Stimulated activated CD8-positive, alpha-beta memory T cell treated with anti-CD3 and anti-CD28 coated beads, Interleukin-4, amount 100 ng/mL, for 24 hours (primary cell): ENCODE measurements at places on chromosomes 4 and X.
A peak's percentile ranks its signal among the peaks of the same experiment; 100 is the strongest.

GRCh38 chrX:1248331-1249061 lies 20.1 kb upstream of the CSF2RA start:
- no peak for DNase-seq

DNA sequence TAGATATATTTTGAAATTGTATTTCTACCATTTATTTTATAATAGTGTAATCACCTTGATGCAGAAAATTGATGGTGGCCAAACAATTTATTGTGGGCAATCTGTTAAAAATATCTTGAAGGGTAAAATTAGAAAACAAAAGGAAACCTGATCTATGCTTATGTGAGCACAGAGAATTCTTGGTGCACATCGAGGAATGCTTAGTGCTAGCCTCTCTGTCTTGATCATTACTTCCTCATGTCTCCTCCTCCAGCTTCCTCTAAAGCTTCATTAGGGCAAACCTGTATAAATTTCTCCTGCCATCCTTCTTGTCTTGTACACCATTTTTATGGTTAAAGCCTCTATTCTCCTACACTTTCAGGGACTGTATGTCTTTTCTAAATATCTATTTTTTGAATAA lies 725.8 kb downstream of the RAPGEF2 start:
- DNase-seq = no peak

DNA sequence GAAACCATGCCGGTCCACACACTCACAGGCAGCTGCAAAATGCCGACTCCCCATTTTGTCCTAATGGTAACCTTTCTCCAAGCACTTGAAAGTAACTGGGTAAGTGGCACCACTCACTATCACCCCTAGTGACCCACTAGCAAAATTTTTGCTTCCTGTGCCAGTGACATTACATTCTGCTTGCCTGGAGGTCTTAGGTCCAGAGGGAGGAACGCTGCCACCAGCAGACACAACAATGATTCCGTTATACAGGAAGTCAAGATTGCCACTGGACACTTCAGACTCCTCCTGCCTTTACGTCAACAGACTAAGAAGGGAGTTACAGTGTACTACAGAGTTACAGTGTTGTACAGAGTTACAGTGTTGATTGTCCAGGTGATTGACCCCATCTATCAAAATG lies 11.8 kb upstream of the TMEM192 start:
- DNase-seq = no peak

DNA sequence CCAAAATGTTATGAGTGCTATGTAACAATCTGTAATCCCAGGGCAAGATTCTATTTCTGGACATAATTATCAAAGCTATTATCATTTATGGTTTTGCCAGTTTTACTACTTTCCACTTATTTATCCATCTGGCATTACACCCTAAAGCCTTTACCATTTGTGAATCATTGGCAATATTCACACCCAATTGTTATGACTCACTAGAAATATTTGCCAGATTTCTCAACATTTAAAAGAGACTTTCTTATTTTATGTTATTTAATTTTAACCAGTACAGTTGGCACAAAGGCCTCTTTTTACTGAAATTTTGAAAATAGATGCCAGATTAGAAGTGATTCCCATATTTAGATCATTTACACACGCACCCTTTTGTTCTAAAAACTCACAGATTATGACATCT lies 242.7 kb upstream of the WDFY3 start:
- no peak for DNase-seq

DNA sequence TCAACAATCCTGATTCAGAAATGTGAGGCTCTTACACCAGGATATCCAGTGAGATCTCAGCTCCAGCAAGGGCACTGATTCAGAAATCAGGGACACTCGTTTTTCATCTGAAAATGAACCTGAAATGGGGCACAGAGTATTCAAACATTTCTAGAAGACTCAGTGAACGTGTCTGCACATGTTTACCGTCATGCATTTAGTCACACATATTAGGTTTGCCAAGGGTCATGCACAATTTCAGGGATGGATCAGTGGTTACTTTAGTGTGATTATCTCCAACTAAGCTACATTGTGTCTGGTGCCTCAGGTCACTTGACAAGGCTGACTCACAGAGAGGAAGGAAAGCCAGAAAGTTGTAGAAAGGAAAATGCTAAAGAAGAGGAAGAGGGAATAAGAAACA lies 33.6 kb upstream of the SPANXN2 start:
- DNase-seq = no peak

DNA sequence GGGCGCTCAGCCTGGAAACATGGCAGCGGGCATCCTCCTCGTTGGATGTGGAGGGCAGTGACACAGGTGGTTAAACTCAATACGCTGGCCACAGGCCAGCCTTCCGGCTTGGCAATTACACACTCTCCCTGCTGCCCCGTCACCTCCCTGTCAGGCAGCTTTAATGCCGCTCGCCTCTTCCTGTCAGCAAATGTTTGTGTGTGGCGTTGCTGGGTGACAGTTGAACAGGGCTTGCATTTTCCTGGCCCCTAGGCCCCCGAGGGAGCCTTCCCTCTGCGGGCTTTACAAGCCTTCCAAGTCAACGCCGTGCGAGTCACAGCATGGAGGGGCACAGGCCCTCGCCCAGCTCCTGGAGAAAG lies 620.0 kb downstream of the BCOR start:
- DNase-seq = peak; percentile 4

GRCh38 chrX:48919360-48919841 lies 577 bp upstream of the PIM2 start:
- no peak for DNase-seq

DNA sequence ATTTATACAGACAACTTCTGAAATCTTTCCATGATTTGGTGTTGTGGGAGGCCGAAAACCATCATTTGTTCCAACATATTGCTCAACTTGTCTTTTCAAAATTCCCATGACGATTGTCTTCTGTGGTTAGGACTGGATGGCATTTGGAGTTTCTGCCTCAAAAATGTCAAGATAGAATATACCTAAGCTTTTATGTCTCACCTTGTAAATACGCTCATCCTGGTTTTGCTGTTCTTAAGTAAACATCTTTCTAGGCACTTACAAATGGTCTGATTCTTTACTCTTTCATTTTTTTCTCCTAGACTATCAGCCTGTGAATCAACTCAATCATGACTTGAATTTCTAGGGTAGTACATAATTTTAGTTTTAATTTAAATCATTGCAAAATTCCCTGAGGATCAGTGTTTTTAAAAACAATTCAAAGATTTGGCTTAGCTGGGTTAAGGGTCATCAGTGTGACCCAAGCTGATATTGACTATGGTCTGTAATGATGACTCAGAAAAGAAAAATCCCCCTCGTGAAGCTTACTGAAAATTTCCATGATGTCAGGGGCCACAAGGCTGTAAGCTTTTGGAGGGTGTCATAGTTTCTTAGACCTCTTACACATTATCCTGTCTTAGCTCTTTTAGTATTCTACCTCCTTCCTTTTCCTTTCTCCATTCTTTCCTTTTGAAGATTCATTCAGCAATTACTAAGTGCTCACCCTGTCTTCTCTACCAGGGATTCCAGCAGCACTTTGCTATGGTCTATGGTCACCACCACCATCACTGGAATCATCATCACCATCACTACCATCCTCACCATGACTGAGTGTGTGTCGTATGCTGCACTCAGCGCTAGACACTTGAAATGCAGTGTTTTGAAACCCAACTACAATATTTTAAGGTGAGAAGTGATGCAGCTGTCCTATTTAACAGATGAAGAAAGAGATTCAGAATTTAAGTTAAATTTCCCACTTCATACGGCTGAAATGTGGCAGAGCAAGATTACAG lies 124.4 kb downstream of the CPE start:
- no peak for DNase-seq

GRCh38 chr4:25621027-25621930 lies 34.4 kb upstream of the SLC34A2 start:
- DNase-seq = no peak

DNA sequence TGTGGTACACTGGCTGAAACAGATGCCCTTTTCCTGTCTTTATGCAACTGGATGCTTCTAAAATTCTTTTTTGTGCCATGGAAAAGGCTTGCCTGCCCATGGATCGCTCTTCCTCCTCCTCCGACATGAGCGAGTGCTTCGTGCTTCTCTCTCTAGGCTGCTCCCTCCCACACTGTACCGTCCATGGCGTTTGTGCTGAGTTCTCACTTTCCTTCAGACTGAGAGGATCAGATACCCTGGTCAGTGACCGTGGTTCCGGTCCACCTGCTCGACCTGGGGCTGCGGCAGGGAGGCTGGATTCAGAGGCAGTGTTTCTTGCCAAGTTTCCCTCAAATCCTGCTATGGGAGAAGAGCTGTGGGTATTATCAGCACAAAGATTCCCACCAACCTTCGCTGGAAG lies 10.2 kb upstream of the CLDN24 start:
- DNase-seq = no peak

GRCh38 chr4:2428496-2429213 lies 9.9 kb downstream of the CFAP99 start:
- DNase-seq = no peak

DNA sequence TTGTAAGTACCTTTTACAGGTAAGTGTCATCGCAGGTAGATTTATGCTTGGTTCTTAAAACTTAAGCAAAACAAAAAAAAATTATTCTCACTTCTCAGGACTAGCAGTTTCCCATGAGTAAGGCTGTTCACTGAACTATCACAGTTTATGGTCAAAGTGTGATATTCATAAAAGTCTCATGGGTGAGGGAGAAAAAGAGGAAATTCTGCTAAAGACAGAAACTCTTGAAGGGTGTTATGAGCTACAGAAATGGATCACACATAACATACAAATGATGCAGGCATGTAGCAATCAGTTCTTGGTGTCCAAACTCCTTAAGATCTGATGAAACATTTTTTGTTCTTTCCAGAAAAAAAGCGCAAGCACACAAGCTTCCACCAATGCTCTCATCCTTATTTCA lies 8.5 kb downstream of the RAB9A start:
- no peak for DNase-seq

DNA sequence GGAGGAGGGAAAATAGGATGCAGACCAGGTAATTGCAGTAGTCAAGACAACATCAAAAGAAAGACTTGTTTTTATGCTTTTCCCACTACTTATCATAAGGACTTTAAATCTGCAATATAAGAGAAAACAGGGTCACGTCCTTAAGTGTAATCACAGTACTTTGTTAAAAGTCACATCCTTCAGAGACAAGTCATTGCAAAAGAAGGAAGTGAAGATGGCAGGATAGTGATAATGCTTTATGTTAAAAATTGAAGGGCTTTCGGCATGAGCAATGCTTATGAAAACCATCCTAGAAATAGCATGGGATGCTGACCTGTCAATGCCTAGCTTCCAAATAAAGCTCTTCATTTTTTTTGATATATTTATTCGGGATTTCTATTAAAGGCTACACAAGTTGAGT lies 110.2 kb upstream of the TENM3 start:
- no peak for DNase-seq

GRCh38 chrX:40573763-40574162 lies 7.0 kb upstream of the ATP6AP2 start:
- no peak for DNase-seq

DNA sequence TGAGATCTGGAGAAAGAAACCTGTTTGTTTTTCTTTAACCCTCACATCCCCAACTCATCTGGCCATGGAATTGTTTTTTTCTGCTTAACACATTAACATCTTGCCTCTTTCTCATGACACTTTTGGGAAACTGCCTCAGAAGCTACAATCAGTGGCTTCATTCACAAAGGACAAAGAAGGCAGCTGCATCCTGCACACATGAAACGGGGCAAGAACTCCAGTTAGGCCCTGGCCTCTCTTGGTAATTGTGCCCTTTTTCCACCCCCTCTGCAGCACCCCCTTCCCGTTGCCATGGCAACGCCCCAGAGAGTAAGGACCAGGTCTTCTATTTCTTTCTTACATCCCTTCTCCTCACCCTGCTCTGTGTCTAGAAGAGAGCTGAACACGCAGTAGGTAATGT lies 103.4 kb downstream of the PDGFRA start:
- no peak for DNase-seq

GRCh38 chr4:52035190-52035589 lies 2.9 kb downstream of the SGCB start:
- DNase-seq = no peak

DNA sequence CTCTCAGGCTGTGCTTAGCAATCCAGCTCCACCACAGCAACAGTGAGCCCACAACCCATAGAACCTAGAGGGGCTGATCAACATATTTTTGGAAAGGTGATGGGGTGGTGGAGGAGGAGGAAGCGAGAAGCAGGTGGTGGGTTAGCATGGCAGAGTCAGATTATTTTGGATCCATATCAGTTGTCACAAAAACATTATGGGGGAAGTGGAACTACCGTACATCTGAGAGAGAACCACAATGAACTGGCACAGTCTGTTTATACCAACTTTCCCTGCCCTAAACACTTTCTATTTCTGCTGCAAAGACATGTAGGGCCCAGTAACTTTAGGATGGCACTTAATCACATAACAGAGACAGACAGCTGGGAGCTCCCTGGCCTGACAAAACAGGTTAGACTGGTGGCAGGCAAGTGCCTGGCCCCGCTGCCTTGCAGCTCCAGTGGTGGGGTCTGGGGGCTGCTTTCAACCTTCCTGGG lies 4.3 kb downstream of the SLC9A7 start:
- no peak for DNase-seq

GRCh38 chr4:14695095-14695845 lies 307.0 kb upstream of the CPEB2 start:
- DNase-seq = no peak

DNA sequence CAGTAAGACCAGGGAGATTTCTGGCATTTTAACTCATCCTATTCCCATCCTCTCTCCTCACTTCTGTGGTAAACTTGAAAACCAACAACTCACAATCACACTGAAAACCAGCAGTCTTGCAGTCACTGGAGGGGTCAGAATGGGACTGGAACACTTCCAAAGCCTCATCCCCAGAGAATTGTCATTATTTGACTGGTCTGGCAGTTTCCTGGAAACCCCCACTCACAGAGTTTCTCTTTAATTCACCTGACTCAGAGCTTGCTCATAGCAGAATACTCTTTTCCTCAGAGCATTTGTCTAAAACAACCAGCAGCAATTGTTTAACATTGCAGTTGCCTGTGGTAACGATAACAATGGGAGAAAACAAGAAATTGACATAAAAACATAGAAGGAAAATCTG lies 7.3 kb upstream of the RAB9B start:
- no peak for DNase-seq

- no peak for DNase-seq
Observed at GRCh38 chrX:11329021-11329420, 35.8 kb downstream of the AMELX start.

- DNase-seq = no peak
Observed at GRCh38 chr4:172652369-172652768, 516.2 kb upstream of the GALNT7 start.

GRCh38 chr4:176653401-176654220 lies 139.1 kb downstream of the VEGFC start:
- no peak for DNase-seq

GRCh38 chr4:33062155-33062806 lies 2342.1 kb downstream of the PCDH7 start:
- no peak for DNase-seq

DNA sequence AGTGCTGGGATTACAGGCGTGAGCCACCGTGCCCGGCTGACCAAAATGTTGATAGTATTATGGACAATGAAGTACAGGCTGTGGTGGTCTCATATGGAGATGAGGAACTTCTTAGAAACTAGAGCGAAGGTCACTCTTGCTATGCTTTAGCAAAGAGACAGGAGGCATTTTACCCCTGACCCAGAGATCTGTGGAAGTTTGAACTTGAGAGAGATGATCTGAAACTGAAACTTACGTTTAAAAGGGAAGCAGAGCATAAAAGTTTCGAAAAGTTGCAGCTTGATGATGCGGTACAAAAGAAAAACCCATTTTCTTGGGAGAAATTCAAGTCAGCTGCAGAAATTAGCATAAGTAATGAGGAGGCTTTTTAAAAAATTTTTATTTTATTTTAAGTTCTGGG lies 8.5 kb upstream of the CTAG2 start:
- no peak for DNase-seq
